ENCODE measurements at places on chromosomes 2 and 18.

DNA sequence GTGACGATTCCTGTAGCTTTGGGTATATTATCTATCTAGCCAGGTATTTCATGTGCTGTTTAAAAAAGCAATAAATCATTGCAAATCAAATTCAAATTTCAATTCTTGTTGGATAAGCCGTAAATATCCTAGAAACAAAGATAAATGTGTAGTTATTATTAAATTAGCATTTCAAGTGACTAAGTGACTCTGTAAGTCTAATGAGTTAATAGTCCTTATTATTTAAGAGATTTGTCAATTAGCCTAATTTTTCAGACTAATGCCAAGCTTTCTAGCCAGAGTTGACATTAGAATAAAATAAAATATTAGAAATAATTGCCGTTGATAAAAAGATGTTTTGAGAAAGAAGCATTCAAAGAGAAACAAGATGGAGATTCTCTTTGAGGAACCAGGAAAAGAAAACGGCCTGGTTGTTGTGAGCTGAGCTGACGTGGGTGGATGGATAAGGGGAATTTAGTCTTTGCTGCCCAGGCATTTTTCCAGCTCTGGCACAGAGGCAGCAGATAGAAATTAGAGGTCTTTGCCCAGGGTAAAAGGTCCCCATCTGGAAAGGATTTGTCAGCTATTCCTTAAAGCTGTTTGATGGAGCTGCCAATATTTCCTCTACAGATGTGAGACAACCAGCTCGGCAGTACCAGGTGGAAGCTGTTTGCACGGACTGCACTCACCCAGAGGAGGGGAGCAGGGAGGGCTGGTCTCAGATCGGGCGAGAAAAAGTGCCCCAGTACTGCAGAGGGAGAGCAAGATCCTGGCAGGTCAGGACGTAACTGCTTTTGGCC is 117.3 kb upstream of the SEC11C start:
- DNase-seq = no peak

DNA sequence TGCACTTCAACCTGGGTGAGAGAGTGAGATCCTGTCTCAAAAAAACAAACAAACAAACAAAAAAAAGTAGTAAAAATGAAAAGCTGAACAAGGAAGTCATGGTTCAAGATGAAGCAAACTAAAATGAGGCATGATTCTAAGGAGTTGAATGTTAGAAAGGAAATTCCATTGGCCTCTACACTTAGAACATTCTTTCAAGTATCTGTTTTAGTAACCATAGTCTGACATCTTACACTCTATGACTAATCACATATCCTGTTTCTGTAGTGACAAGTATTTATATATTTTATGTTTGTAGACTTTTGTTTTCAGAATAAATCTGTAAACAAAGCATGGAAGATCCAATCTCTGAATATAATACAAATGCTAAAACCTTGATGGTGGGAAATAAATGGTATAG is 164.1 kb downstream of the KIAA1328 start:
- DNase-seq = no peak

DNA sequence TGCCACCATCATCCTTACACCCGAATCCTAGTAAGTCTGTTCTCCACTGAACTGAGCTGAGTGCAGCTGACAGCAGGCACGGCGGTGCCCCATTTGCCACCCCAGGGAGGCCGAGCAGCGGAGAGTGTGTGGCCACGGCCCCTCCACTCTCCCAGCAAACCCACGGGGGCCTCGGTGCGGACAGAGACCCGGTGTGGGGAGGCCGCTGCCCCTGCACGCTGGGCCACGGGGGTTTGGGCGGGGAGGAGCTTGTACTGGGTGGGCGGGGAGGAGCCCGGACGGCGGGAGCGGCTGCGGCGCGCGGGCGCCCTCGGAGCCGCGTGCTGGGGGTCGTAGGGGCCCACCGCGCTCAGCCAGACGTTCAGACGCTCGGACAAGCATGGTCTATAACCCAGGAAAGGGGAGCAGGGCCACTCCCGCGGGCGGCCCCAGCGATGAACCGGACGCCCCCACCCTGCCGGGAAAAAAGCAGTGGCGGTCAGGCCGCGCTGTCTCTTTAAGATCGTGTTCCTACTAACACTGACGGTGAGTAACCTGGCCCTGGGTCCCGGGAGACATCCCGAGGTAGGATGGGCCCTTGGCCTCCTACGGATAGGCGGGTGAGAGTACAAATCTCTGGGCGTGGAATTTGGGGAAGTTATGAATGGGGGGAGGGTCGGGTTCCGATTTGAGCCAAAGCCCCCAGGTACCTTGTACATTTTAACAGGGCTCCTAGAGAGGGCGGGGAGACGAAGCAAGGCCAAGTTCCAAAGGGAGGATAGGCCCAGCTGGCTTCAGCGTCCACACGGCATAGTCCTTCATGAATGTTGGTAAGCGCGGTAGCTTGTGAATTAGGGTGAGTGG is at the start of gene ITPRIPL1:
Gene ITPRIPL1 (plus strand): TSS at position 277 of the 843 bp plus-strand sequence. CDS start 523 bp downstream, at position 800.
- no peak for DNase-seq

- DNase-seq = no peak
These were observed 136.3 kb downstream of the TMEM163 start for GRCh38 chr2:134582547-134582899.

DNA sequence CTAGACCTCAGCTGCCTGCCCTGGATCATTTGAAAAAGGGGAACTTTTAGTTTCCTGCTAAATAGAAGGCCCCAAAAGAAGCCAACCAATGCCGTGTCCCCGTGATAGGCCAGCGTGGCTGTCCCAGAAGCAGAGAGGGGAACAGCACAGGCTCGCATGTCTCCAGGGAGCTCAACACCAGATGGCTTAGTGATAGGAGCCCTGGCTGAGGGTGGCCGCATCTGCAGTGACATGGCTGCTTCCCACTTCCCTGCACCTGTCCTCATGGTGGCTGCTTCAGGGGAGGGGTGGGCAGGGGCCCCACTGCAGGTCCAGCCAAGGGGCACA is 79.6 kb downstream of the MBP start:
- DNase-seq = no peak

DNA sequence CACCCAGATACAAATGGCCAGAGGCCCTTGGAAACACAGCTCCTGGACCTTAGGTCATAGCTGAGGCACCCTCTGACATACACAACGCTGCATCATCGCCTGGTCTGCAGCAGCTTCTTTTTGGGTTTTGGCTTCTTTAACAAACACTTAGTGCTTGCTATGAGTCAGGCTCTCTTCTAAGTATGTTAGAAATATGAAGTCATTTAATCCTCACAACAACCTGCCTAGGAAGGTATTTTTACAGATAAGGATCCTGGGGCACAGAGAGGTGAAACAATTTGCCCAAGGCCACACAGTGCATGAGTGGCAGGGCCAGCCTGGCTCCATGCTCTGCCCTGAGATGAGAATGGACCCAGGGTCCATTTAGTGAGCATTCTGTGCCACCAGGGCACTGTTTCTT is 96.6 kb downstream of the TMEM17 start:
- no peak for DNase-seq

- DNase-seq = no peak
These were observed 8.2 kb upstream of the SMARCAL1 start for GRCh38 chr2:216404010-216404618.

DNA sequence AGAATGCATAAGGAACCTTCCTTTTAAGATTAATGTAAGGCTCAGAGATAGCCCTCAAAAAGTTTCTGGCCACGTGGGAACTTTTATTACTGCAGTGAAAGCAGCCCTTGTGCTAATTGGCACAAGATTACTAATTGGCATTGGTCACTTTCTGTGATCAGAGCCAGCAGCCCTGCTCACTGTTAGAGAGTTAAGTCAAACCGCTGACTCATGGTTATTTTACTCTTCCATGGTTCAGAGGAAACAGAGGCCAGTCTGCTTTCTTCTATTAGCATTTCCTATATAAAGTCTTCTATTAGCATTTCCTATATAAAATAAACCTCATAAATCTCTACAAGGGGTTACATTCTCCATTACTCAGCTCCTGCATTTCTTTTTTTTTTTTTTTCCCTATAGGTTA is 1.5 kb upstream of the SLC35G4 start:
- DNase-seq = no peak

DNA sequence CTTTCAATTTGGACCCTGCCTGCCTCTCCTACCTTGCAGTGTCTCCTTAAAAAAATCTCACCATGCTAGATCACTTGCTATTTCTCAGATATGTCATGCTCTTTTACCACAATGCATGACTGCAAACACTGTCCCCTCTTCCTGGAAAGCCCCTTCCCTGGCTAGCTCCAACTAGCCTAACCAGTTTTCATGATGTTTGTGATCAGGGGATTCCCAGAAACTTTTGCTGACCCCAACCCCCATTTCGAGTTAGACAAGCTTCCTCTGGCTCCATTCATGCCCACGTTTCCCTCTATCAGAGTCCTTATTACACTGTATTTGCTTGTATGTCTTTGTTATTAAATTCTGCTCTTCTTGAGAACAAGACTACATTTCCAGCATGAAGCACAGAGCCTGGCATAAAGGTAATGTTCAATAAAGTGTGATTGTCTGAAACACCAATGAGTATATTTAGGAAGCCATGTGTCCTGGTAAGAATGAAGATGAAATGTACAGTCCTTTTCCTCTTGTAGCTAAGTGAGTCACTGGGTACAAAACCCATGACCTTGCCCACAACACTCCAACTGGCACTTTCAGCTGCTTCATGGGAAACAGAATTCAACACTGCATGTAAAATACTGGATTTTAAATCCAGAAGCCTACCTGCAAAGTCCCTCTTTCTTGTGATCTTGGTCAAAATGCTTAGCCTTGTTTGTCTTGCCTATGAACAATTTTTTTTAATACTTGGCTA is 62.0 kb upstream of the ATL2 start:
- no peak for DNase-seq

- DNase-seq = no peak
These were observed 26.2 kb downstream of the MGAT4A start for GRCh38 chr2:98704499-98705332.

DNA sequence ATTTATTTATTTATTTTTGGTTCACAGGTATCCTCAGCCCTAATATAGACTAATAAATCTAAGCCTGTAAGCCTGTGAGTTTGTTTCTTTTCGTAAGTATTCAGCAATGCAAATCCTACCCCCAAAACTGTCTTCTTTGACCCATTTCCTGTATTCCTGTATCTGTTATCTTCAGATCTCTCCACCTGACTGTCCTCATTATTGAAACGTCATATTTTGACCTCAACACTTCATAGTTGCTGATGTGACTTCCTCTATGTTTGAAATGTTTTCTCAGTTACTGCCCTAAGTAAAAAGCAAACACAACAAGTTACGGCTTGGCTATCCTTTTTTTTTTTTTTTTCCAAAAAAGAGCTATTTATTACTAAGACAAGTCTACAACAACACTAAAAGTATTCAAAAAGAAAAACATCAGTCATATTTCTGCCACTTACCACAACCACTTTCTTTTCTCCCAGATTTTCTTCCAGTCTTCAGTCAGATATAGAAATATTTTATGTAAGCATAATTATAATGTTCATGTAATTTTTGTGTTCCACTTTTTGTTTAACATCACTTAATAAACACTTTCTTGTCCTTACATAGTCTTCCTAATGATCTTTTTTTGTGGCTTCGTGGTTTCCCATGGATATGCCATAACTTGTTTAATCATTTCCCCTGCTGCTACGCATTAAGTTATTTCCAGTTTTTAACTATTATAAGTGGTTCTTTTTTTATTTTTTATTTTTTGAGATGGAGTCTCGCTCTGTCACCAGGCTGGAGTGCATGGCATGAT is 45.0 kb upstream of the EML4 start:
- no peak for DNase-seq

DNA sequence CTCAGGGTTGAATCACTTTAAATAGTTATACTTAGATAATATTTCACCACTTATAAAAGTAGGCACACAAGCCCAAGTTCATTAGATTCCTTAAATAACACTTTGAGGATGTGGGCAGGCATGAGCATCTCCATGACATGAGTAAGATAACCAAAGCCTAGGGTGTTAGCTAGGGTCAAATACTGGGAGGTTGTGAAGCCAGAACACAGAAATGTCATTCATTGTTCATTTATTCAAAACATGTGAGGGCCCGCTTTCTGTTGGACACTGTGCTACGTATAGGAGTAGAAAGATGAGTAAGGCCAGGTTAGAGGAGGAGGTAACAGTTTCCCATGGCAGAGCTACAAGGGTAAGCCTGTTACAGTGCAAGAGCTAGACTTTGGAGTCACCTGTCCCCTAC is 93.5 kb upstream of the NEDD4L start:
- no peak for DNase-seq

DNA sequence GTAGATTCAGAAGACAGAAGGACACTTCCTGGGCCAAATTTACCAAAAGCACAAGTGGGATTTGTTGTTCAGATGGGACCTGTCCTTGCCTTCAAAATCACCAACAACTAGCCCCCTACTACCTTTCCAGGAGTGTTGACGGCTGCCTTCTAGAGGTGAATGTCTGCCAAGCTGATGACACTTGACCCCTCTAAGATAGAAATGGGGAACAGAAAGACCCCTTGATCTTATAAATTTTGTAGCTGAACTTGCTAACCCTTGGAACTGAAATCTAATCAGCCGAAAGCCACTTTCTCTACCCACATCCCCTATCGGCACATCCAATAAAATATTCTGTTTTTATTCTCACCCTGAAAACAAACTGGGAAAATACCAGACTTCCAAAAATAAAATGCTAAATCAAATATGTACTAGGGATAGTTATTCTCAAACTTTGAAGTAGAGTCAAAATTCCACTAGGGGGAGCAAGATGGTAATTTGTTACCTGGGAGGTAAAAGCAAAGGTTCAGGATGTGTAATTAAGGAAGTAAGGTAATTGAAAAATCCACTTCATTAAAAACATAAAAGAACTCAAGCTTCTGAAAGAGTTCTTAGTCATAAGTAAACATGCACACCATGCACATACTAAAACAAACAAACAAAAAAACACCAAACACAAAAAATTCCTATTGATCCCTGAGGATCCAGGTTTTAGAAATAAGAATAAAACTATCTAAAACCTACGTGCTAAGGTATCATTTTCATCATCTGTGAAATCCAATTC is 119.2 kb downstream of the ANKRD44 start:
- no peak for DNase-seq

DNA sequence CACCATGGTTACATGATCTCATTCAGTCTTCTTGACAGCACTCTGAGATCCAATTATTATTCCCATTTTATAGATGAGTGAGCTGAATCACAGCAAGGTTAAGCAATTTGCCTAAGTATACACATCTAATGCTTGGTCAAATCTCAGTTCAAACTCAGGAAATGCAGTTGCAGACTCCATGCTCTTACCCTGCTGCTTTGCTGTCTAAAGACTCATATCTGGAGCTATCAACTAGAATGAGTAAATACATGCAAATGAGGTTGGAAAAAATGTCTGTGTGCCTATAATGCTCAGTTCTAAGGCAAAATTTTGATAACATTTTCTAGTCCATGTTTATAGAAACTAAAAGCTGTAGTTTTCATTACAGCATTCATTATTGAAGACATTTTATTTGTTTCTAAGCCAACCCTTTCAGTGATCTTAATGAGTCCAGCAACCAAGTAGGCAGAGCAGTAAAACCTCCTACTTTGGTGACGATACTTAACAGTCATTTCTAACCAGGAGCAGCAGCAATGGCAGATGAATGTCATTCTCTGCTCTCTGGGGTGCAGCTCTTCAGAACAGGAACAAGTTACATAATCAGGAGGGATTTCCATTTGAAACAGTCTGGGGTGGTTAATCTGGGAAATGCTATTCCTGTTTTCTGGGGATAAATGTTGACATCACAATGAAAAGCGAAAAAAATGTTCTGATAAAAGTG is 396.8 kb upstream of the UBE2E3 start:
- no peak for DNase-seq
